CD4-positive, alpha-beta memory T cell (primary cell): ENCODE measurements at places on chromosomes 7 and 10. TPM values are rescaled to one million over a fixed set of nuclear protein-coding genes. Genes with fewer than 3 reads are reported as not detected.

The FZD8 gene
- total RNA-seq = 1.2 TPM

The GRID2IP gene
- 0.81 TPM for total RNA-seq

The ANKRD7 gene
- total RNA-seq = not detected

The SLIT1 gene
- total RNA-seq = 0.32 TPM

The IRF5 gene
- 9.1 TPM for total RNA-seq

The TUBB8 gene
- not detected for total RNA-seq

The MBL2 gene
- total RNA-seq = not detected

The IL2RA gene
- total RNA-seq = 17.1 TPM

The PON3 gene
- not detected for total RNA-seq

The PVRIG gene
- 77.4 TPM for total RNA-seq

The GRM3 gene
- not detected for total RNA-seq

The PRLHR gene
- total RNA-seq = not detected

The HOXA2 gene
- not detected for total RNA-seq

The FAM25C gene
- not detected for total RNA-seq

The TMEM236 gene
- 0.17 TPM for total RNA-seq
